ENCODE measurements at places on chromosomes 1 and 21. TPM values are rescaled to one million over a fixed set of nuclear protein-coding genes. Genes with fewer than 3 reads are reported as not detected.

Gene ANKRD34A
- total RNA-seq: 3.7 TPM

Gene ASPM
- total RNA-seq: 27.6 TPM

Gene LCE3B
- not detected for total RNA-seq

Gene RPE65
- total RNA-seq: not detected

Gene RIPPLY3
- 0.10 TPM for total RNA-seq

Gene KIF26B
- not detected for total RNA-seq

Gene MYCL
- 0.19 TPM for total RNA-seq

Gene CD244
- total RNA-seq: not detected

Gene BARHL2
- total RNA-seq: not detected

Gene TMEM39B
- 17.2 TPM for total RNA-seq

Gene PLEKHA6
- 0.17 TPM for total RNA-seq

Gene PGLYRP3
- total RNA-seq: not detected

Gene GREM2
- 0.25 TPM for total RNA-seq

Gene FAM20B
- 36.1 TPM for total RNA-seq

Gene CZIB
- 44.4 TPM for total RNA-seq

Gene FCRL4
- total RNA-seq: not detected

Gene KAZN
- total RNA-seq: 0.59 TPM

Gene CYP4B1
- not detected for total RNA-seq

Gene REN
- total RNA-seq: not detected

Gene UTP25
- total RNA-seq: 4.6 TPM

Gene KCNA2
- 0.19 TPM for total RNA-seq

Gene CAPN8
- not detected for total RNA-seq

Gene CDK18
- 3.6 TPM for total RNA-seq

Measured in activated naive CD4-positive, alpha-beta T cell treated with anti-CD3 and anti-CD28 coated beads for 36 hours (primary cell).